ENCODE measurements at places on chromosomes 16 and 17. TPM values are rescaled to one million over a fixed set of nuclear protein-coding genes. Genes with fewer than 3 reads are reported as not detected.

Gene KANSL1
- total RNA-seq, result 153 TPM

Gene TBC1D3I
- not detected for total RNA-seq

GRCh38 chr16:86424398-86424797, 85.9 kb upstream of the FOXF1 start:
- H3K36me3 ChIP-seq, result no peaks in the 10 kb centered on the region
- H3K4me3 ChIP-seq, result no peak overlapping the region
- no peaks in the 10 kb centered on the region for H3K4me1 ChIP-seq
- 0 out of 2 replicates have a peak, but pooled peaks cover 3% of the 10 kb centered on the region for H3K27me3 ChIP-seq

- no peaks in the 10 kb centered on the region for H3K27me3 ChIP-seq
- no peak overlapping the region for H3K4me3 ChIP-seq
- no peak for DNase-seq
- no peaks in the 10 kb centered on the region for H3K4me1 ChIP-seq
- H3K36me3 ChIP-seq, result 0 out of 2 replicates have a peak, but pooled peaks cover 4% of the 10 kb centered on the region
Measured at GRCh38 chr16:87966064-87966645, 14.9 kb downstream of the BANP start.

DNA sequence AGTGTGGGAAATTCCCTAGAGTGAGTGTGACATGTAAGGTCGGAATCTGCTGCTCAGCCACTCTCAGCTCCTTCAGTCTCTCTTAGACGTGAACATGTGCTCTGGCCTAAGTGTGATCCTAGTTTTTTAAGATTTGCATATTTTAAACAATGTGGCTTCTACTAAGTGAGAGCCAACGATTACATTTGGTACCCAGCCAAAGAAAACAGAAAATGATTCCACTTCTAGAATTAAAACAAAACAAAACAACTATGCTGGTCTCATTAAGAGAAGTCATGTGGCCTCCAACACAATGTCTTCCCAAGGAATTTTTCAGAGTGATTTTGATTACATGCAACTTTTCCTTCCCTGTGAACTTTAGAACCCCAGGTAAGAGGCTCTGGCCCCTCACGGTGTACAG, 10.1 kb downstream of the TMEM238L start:
- no peaks in the 10 kb centered on the region for H3K4me1 ChIP-seq
- H3K36me3 ChIP-seq, result no peaks in the 10 kb centered on the region
- H3K27me3 ChIP-seq, result no peaks in the 10 kb centered on the region
- peak; percentile 15 for DNase-seq
- H3K27ac ChIP-seq, result no peak overlapping the region

DNA sequence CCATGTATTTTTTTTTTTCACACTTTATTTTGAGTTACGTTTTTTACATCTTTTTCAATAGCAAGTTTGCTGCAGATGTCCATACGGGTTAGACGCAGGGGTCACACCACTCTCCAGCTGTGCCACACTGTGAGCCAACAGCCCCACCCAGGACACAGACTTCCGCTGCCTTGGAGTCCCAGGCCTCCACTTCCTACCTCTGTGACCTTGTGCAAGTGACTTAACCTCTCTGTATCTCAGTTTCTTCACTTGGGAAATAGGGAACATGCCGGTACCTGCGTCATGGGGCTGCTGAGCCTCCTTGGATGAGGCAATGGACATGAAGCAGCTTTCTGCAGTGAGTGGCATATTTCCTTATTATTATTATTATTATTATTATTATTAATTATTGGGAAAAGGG, 3.3 kb upstream of the PITPNA start:
- H3K4me1 ChIP-seq, result peaks cover 21% of the 10 kb centered on the region
- no peaks in the 10 kb centered on the region for H3K36me3 ChIP-seq
- H3K4me3 ChIP-seq, result no peak overlapping the region
- no peak for DNase-seq
- no peak overlapping the region for H3K27ac ChIP-seq

Gene TNFRSF13B
- not detected for total RNA-seq

Data from Karpas-422 (cell line).